CD8-positive, alpha-beta memory T cell (primary cell): ENCODE measurements at places on chromosomes 16 and 17.

- no peak overlapping the region for H3K27ac ChIP-seq
- no peaks in the 10 kb centered on the region for H3K27me3 ChIP-seq
- no peak for DNase-seq
Observed at GRCh38 chr16:57624044-57624688, 4.3 kb upstream of the ADGRG1 start.

- no peak overlapping the region for H3K27ac ChIP-seq
- DNase-seq = no peak
- no peaks in the 10 kb centered on the region for H3K4me1 ChIP-seq
- no peaks in the 10 kb centered on the region for H3K27me3 ChIP-seq
Observed at GRCh38 chr16:82301146-82301755, 131.2 kb upstream of the MPHOSPH6 start.

GRCh38 chr16:67932462-67932840, 789 bp upstream of the CTRL start:
- no peak for DNase-seq
- no peak overlapping the region for H3K4me3 ChIP-seq
- H3K27ac ChIP-seq = no peak overlapping the region
- H3K27me3 ChIP-seq = no peaks in the 10 kb centered on the region
- H3K36me3 ChIP-seq = peaks cover 32% of the 10 kb centered on the region
- peaks cover 23% of the 10 kb centered on the region for H3K4me1 ChIP-seq

DNA sequence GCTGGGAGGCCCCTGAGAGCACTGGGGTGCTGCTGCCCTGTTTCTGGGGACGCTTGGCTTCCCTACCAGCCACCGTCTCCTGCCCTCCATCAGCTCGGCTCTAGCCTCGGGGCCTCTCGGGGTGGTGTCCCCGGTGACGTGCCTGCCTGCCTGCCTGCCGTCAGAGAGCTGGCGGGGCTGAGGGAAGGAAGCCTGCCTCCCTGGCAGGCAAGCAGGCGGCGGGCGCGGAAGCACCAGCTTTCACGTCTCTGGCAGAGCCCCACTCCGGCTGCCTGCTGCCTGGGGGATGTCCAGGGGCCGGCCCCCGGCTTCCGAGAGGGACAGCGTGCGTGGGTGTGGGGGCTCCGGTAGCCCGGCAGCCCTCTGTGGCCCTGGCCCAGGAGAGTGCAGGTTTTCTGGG, 9.3 kb downstream of the CENPX start:
- DNase-seq = no peak
- no peaks in the 10 kb centered on the region for H3K27me3 ChIP-seq
- H3K36me3 ChIP-seq = no peaks in the 10 kb centered on the region
- no peak overlapping the region for H3K27ac ChIP-seq
- H3K4me3 ChIP-seq = no peak overlapping the region
- H3K4me1 ChIP-seq = no peaks in the 10 kb centered on the region
